ENCODE measurements at places on chromosomes 13 and 19.

DNA sequence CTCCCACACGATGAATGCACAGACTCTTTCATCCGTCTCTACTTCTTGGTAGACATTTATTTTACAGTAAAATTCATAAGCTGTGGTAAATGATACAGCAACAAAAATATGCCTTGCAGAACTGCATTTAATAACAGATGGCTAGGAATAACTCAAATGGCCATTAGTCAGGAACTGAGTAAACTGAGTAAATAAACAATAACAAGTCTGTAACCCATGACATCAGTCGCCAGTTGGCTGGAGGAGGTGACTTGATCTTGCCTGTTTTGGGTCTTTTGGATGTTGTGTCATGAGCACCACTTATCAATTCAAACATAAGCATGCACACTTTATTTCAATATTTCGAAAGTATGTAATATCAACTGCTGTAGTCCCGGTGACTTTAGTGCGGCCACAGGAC is 632.6 kb upstream of the ARGLU1 start:
- no peak for DNase-seq

GRCh38 chr19:28425046-28425931 is 787.7 kb downstream of the UQCRFS1 start:
- peak; percentile 96 for DNase-seq

DNA sequence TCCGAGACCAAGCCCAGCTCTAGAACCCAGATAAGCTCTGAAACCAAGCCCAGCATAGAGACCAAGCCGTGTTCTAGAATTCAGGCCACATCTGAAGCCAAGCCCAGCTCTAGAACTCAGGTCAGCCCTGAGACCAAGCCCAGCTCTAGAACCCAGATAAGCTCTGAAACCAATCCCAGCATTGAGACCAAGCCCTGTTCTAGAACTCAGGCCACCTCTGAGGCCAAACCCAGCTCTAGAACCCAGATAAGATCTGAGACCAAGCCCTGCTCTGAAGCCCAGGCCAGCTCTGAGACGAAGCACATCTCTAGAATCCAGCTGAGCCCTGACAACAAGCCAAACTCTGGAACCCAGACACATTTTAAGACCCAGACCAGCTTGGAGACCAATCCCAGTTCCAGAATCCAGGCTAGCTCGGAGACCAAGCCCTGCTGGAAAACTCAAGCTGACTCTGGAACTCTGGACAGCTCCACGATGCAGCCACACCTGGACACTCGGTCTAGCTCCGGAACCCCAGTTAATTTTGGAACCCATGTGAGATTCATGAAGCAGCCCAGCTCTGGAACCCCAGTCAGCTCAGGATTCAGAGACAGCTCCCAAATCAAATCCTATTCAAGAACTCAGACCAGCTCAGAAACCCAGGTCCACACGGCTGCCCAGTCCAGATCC is 5.8 kb downstream of the GIPC3 start:
- no peak for DNase-seq

DNA sequence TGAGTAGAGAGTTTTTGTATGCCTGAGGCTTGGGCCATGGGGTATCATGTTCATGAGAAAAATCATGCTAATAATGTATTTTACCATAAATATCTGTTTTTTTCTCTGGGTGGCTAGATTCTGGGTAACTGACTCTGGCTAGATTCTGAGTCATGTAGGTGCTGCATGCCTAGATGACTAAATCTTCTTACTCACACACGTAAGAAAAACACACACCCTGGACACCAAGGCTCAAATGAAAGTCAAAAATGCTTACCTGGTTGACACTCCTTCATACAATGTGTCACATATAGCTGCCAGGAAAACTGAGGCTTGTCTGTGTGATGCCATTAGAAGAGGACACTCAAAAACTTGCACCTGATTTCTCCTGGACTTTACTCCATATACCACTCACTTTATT is 597.4 kb upstream of the SLITRK1 start:
- DNase-seq: peak; percentile 46

GRCh38 chr13:32600890-32601289 is 14.6 kb downstream of the PDS5B start:
- no peak for DNase-seq

DNA sequence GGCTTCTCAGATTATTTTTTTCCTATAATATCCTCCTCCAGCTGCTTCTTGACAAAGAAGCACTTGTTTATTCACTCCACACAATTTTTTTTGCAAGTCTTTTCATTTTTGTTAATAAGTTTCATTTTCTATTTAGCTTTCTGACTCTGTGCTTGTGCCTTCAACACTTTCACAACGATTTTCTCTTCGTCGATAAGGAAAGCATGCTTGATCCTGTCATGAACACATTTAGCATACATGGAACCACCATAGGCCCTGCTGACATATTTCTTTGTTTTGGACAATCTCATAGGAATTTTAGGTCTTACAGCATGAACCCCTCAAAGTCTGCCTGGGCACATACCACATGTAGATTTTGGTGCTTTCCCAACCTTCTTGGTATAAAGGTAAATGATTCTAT is 346.0 kb downstream of the KCNRG start:
- no peak for DNase-seq

DNA sequence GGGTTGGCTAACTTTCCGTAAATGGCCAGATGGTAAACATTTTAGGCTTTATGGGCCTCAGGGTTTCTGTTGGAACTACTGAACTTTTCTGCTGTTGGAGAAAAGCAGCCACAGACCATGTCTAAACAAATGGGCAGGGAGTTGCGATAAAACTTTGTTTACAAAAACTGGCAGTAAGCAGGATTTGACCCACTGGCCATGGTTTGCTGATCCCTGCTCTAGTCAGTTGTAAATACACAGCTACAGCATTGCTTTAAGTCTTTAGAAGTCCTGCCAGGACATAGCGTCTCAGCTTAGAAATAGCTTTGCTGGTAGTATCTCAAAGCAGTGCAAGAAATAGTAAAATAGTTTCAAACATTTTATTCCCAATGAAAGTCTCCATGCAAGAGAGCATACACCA is 88.4 kb downstream of the NALCN start:
- no peak for DNase-seq

DNA sequence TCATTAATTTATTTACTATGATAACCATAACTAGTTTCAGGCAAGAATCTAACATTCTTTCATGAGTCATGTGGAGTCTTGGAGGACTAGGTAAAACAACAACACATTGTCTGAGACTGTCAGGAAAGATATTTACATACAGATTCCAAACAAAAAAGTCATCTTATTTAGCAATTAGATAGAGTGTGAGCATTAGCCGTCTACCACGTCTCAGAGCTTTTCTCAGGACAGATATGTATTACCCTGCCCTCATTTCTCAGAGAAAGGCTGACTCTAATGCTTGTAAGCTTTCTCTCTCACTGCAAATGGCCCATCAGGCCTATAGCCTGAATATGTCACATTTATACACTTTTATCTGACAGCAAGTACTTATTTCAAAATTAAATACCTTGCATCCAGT is 312.1 kb upstream of the PCDH20 start:
- DNase-seq: peak; percentile 51

GRCh38 chr13:103884101-103884723 is 818.0 kb upstream of the SLC10A2 start:
- DNase-seq: no peak

DNA sequence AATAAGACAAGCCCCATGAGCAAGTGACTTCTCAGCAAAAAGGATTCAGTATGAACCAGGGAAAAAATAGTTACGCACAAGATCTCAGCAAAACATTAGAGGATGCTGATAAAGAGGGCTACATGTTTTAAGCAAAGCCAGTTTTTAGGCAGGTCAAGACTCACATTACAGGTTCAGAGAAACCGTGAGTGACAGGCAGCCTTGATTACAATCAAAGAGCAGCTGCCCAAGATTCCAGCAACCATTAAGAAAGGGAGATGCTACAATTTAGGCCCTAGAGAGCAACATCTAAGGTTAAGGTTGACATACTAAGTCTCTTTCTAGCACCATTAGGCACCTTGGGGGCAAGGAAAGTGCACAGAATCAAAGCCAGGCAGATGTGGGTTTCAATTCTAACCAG is 2.8 kb upstream of the SLC7A1 start:
- no peak for DNase-seq

DNA sequence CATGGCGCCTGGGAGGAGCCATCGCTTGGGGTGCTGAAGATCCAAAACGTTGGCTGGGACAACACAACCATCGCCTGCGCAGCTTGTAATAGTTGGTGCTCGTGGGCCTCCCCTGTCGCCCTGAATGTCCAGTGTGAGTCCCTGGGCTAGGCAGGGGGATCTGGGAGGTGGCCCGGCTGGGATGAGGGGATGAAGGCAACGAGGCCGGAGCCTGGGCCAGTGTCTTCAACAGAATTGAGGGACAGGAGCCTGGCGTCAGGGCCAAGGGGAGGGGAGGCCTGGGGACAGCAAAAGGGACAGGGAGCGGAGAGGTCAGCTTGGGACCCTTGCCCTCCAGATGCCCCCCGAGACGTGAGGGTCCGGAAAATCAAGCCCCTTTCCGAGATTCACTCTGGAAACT is 6.7 kb upstream of the FFAR1 start:
- no peak for DNase-seq

DNA sequence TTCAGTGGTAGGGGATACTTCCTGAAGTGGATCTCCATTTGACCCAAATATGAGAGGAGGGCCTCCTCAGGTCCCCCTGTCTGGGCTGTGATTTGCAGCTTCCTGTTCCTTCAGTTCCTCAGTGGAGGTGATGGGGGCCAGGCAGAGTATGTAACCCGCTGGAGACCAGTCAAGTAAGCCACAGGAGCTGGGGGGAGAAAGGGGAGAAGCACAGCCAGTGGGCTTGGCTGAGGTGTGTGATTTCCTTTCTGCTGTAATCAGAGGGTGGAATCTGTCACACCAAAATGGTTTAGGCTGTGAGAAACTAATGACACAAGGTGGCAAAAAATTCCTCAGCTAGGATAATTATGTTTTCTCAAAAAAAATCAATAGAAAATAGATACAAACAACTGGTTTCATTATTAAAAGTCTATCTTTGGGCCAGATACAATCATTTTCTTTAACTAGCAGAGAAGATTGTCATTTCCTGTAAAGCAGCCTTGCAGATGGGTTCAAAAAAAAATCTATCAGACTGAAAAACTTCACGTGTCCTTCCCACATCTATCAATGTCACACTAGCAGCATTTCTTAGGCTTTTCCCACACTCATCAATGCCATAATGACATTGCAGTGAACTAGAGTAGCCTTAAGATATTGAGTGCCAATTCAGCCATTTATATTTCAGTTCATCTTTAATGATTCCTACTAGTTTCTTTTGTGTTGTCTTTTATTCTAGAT is 1660.3 kb downstream of the EFNB2 start:
- no peak for DNase-seq

- DNase-seq: peak; percentile 7
Measured at GRCh38 chr19:13430790-13431582, 75.3 kb downstream of the CACNA1A start.
